ENCODE measurements at places on chromosomes 6 and 20.

GRCh38 chr6:26251354-26252076, 113.5 kb upstream of the BTN3A2 start:
- DNase-seq = peak; percentile 97

DNA sequence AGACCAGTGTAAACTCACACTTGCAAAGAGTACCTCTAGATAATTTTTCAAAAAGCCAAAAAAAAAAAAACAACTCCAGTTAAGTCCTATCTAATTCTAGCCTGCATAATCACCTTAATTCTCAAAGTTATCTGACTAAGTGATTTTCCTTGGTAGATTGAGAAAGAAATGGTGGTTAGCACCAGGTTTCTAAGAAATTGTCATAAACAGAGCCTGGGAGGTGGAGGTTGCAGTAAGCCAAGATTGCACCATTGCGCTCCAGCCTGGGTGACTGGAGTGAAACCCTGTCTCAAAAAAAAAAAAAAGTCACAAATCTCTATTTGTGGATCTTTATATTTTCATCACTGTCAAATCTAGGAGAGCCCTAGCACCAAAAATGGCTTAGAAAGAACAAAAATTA, 8.9 kb downstream of the FBXO5 start:
- no peak for DNase-seq

- no peak for DNase-seq
Measured at GRCh38 chr6:42790549-42791181, 8.8 kb downstream of the BICRAL start.

DNA sequence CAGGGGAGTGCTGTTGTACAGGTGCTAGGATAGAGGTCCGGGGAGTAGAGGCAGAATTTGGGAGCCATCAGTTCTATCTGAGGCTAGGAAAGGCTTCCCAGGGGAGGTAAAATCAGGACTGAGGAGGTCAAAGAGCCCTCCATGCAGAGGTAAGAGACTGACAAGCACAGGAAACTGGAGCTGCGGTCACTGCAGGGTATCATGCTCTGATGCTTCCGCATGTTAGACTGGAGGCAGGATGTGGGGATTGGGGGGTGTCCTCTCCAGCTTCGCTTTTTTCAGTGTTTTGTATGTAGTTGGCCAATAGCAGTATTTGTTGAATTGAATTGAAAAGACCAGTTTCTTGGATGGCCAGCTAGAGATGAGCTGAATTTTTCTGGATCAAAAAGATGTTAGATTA, 87.8 kb downstream of the SLC22A3 start:
- no peak for DNase-seq

DNA sequence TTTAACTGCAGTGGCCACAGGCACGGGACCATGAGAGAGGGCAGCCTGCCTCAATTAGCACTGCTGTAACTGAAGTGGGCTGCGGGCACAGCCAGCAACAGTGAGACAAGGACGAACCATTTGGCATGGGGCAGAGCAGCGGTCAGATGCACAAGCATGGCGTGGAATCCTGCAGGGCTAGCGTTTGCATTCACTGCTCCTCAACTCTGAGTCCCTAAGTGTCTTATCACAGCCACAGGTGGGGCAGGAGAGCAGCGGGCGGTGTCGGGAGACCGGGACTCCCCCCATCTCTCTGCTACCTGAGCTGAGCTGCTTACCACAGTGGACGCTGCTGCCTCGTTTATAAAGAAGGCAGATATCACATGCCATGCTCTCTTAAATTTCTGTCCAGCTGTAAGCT, 31.3 kb upstream of the PDE10A start:
- no peak for DNase-seq

DNA sequence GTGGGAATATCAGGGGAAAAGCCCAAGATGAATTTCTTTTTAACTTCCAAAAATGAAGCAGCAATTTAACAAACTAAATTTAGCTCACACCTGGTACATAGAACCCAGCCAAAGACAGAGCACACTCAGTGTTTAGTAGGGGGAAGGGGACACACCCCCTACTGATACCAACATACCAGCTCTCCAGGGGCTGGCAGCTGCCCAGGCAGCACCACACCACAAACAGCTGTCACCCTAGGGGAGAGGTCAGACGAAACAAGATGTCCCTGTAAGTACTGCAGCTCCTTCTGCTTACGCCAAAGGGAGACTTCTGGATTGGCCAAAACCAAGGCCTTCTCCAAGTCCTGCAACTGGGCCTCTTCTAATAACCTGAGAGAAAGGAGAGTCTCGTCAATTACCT, 26.0 kb downstream of the MDN1 start:
- DNase-seq = no peak

DNA sequence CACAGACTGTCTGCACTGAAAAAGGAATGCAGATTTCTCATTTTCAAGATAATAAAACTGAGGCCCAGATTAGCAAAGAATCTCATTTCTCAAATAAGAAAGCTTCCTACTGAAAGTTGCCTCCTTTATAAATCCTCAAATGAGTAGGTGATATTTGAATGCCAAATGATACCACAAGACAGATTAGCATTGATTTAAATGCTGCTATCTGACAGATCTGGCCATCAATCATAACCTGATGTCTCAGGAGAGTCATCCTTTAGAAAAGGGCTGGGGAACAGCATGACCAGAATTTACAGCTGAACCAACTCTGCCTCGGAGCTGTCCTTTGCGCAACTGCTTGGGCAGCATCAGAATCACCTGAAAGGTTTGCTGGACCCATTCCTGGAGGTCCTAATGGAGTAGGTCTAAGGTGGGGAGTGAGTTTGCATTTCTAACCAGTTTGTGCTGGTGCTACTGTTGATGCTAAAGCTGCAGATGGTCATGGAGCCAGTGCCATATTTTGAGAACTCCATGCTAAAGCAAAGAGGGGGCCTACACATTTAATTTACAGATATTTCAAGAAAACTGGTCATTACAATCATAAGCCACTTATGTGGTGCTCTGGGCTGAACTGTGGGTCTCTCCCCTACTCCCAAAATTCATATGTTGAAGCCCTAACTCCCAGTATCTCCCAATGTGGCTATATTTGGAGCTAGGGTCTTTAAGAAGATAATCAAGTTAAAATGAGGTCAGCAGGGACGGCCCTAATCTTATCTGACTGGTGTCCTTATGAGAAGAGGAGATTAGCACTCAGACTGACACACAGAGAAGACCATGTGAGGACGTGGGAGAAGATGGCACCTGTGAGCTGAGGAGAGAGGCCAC, 295.5 kb upstream of the JARID2 start:
- no peak for DNase-seq

DNA sequence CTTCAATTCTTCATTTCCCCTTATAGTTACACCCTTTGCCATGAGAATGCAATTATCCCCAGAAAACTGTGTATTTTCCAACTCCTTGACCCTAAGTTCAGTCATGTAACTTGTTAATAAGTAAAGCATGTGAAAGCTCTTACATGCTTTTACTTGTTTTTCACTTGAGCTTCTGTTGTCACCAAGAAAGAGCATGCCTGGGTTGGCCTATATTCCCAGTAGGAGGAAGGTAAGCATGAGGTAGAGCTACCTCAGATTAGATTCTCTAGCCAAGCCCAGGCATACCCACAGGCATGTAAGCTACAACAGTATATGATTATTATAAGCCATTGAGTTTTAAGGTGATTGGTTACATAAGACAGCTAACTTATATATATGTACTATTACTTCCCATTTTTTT, 101.7 kb upstream of the SMLR1 start:
- DNase-seq = no peak

DNA sequence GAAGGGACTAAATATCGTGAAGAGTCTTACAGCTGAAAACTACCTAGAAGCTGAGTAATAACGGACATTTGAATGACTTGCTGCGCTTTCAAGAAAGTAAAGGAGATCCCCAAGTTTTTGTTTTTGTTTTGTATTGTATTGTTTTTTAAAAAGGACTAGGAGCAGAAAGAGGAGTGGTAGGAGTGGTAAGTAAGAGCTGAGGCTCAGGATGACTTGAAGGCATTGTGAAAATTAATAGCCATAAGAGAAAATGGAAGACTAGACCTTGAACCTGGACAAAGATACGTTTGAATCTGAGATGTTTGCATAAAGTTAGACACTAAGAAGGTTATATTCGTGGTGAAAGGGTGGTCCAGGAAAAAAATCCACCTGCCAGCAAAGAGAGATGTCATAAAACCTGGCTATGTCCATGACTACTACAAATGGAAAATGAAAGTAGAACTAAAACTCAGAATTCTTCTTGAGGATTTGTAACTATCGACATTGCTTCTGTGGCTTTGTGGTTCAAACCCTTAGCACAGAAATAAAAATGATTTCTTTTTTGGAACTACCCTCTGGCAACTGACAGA, 824.8 kb upstream of the FLRT3 start:
- no peak for DNase-seq

DNA sequence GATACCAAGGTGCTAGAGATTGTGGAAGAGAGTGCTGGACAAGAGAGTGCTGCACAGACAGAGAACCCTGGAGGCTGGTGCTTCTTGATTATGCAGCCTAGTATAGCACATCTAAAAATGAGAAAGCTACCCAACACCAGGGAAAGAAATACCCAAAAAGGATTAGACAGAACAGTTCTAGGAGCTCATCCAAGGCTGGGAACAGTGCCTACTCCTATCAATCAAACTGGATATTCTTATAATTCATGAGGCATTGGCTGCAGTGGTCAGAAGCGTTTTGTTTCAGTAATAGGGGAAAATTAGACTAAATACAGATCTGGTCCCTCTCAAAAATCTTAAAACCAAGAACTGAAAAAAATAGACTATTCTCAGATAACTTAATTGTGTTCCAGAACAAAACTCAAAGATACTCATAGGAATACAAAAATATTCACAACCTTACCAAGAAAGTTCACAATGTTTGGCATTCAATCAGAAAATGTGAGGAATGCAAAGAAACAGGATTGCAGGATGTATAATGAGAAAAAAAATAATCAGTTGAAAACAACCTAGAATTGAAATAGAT, 222.9 kb downstream of the EPHA7 start:
- DNase-seq = no peak
